Activated T-cell treated with anti-CD3 and anti-CD28 coated beads, Interleukin-2, amount 50 U/mL, for 72 hours (primary cell): ENCODE measurements at places on chromosomes 2 and 18. TPM values are rescaled to one million over a fixed set of nuclear protein-coding genes. Genes with fewer than 3 reads are reported as not detected.

Gene SETBP1
- total RNA-seq, result 13.8 TPM

Gene GPR55
- 6.8 TPM for total RNA-seq

Gene AKAIN1
- not detected for total RNA-seq

Gene CFC1
- total RNA-seq, result not detected

Gene UGT1A5
- total RNA-seq, result not detected

Gene MAPK4
- total RNA-seq, result not detected

Gene ITGB6
- not detected for total RNA-seq

Gene C18orf54
- total RNA-seq, result 12.7 TPM
